ENCODE measurements at places on chromosomes 1 and 21.
A peak's percentile ranks its signal among the peaks of the same experiment; 100 is the strongest.

- peak; percentile 56 for DNase-seq
Measured at GRCh38 chr1:147072482-147073432, 99.5 kb downstream of the PRKAB2 start.

GRCh38 chr21:18705971-18706370 lies 302.4 kb upstream of the TMPRSS15 start:
- DNase-seq = no peak

- peak; percentile 14 for DNase-seq
Measured at GRCh38 chr1:155860970-155861510, 1.7 kb downstream of the SYT11 start.

- DNase-seq = no peak
Measured at GRCh38 chr1:167067904-167068303, 22.3 kb downstream of the GPA33 start.

DNA sequence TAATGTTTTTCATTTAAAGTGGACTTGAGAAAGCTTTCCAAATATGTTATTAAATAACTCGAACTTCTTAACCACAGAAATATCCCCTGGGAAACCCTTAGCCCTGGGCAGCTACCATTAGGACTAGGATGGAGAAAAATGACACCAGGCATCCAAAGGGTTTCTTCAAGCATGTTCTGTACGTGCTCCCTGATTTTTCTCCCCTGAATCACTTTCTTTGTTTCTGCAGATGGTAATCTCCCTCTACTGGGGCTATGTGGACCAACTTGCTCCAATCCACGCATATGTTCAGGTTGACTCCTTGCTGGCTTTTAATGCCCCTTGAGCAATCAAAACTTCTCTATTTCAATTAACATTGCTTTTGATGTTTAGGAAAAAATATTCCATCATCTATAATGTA lies 312.7 kb upstream of the C1orf87 start:
- DNase-seq = no peak

- no peak for DNase-seq
Measured at GRCh38 chr1:221397141-221397540, 344.7 kb downstream of the DUSP10 start.

DNA sequence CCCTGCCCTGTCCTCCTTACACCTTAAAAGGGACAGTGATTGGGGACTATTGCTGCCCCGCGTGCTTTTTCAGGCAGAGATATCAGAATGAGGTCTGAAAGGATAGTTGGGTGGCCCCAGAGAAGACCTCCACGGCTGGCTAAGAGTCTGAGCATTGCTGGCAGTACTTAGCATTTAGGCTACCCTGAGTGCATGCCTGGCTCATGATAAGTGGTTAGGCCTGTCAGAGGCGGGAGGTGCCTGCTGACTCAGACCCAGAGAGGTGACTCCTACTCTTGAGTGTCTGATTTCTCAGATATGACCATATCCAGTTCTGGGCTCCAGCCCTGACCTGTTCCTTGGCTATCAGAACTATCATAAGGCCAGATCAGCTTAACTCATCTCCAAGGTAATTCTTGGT lies 213.7 kb downstream of the PBX1 start:
- DNase-seq = peak; percentile 98

DNA sequence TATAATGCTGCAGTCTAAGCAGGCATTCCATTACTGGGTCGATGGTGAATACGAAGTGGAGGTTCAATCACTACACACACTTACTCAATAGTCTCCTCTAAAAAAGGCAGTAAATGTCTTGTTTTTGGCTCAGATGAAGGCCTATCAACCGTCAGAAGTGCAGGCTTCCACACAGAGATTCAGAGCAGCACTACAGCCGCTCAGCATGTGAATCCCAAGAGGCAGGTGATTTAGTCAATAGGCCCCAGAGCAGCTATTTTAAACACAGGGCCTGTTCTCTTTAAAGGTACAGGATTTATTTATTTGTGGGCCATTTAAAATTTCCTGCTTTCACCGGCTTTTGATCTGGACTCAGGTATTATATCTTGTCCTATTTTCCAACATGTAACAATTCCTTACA lies 293.7 kb downstream of the RGS7 start:
- DNase-seq = no peak

DNA sequence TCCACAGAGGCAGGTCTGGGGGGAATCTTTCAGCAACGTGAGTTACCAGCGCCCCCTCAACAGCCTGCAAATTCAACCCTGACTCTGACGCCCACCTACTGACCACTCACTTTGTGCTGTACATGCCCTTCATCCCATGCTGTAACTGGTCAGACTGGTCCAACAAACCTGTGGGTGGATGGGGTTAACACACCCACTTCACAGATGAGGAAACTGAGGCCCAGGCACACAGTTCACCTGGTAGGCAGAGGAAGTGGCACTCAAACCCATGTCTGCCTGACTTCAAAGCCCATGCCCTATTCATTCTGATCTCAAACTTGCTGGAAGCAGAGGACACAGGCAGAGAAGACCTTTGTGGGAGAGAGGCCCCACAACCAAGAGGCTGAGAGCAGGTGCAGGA lies 172.9 kb downstream of the TRABD2B start:
- DNase-seq = no peak

DNA sequence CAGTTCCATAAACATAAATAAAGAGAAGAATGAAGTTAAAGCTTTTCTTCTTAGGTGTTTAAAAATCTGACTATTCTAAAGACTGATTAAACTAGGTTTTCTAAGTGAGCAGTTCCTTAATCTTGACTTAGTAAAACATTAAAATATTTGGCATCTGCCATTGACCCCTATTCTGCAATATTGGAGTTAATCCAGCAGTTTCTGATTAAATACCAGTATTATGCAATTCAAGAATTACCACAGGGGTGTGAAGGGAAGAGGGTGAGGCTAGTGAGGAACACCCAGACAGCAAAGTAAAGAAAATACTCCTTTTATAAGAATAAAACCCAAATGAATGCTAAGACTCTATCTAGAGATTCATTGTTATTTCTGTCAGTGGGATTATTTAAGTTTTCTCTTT lies 40.9 kb downstream of the CLIC4 start:
- peak; percentile 66 for DNase-seq

DNA sequence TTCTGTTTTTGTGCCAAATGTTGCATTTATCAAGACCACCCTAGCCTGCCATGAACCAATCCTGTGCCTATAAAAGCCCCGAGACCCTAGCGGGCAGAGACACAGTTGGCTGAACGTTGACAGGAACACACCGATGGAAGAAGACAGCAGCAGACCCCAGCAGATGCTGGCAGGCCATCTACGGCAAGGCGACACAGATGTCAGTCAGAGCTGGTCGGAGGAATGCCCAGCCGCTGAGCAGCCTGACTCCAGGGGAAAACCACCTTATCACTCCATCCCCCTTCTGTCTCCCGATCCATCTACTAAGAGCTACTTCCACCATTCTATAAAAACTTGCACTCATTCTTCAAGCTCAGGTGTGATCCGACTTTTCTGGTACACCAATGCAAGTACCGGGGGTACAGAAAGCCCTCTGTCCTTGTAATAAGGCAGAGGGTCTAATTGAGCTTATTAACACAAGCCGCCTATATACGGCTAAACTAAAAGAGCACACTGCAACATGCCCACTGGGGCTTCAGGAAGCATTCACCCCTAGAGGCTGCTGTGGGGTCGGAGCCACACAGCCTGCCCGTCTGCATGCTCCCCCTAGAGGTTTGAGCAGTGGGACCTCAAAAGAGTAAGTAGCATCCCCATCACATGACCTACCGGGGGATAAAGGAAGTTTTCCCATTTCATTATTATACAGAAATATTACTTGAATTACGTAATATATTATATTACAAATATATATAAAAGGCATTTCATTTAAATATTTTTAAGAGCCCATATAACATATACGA lies 1156.3 kb upstream of the B3GALT2 start:
- no peak for DNase-seq

DNA sequence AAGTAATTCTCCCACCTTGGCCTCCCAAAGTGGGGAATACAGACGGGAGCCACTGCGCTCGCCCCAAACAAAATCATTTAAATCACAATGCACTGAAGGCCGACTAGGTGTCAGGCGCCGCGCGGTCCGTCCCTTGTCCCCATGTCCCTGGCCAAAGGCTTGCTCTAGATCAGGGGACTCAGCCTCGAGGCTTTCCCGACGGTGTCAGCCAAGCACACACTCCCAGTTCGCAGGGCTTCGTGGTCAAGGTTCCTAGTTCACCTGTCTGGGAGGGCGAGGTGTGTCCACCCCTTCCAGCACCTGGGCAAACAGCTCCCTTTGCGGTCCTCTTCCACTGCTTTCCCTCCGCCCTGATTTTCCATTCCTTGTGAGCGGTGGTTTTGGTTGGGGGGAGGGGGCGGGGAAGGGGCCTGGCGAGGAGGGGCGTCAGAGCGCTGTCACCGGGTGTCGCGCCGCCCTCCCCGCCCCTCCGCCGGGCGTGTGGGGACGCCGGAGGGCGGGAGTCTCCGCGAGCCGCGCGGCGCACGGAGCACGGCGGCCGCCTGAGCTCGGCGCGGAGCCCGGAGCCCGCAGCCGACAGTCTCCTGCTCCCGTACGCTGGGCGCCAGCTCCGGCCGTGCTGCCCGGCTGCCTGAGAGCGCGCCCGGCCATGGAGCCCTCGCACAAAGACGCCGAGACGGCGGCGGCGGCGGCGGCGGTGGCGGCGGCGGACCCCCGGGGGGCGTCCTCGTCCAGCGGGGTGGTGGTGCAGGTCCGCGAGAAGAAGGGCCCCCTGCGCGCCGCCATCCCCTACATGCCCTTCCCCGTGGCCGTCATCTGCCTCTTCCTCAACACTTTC lies at the start of gene STUM:
STUM (plus strand) TSS at position 509 of the 838 bp plus-strand sequence; CDS start at position 650, 141 bp downstream.
- peak; percentile 72 for DNase-seq

DNA sequence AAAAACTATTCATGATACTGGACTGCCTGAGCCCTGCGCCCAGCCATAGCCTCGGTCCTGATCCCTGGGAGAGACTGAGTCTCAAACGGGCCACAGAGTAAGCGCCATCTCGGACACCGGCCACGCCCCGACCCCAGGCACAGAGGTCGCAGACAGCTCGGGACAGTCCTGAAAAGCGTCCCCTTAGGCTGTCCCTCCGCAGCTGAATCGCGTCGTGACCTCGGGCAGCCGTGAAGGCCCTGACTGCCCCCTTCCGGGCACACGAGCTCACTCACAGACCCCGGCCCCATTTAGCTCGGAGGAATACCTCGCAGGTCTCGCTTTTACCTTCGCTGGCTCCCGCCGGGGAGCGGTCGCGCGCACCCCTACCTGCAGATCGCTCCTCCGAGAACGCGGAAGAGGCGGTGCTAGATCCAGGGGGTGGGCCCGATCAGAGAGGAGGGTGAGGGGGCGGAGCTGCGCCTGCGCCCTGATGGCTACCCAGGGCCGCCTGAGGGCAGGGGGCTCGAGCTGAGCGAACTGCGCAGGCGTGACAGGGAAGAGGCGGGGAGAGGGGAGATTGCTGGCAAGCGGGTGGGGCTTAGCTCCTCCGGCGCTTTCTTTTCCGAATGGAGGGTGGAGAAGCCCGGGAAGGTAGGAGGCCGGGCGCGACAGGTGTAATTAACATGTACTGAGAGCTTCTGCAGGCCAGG lies at the start of gene MKNK1:
MKNK1 (minus strand) TSS at position 411 of the 692 bp plus-strand sequence. CDS start 20,941 bp downstream, outside the sequence.
- peak; percentile 93 for DNase-seq

DNA sequence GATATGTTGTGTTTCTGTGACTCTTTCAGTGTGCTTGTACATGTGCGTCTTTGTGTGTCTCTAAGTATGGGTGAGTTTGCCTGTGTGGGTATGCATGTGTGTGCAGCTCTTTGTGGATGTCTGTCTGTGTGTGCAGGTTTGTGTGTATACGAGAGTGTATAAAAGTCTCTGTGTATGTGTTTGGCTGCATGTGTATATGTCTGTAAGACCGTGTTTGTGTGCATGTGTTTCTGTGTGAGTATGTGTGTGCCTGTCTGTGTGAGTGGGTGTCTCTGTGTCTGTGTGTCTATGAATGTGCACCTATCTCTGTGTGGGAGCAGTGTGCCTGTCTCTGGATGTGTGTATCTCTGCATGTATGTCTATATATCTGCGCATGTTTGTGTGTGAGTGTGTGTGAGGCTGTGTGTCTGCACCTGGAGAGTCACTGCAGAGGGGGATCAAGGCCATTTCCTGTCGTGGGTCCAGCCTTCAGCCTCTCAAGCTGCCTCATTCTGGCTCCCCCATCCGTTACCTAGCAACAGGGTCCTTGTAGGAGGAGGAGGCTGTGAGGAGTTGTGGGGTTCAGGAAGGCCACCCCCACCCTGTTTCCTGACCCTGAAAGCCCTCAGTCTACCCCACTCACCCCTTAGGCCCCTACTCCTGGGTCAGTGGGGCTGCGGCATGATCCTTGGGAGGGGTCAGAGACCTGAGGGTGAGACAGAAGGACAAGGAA lies 10.4 kb downstream of the FGR start:
- DNase-seq = no peak

DNA sequence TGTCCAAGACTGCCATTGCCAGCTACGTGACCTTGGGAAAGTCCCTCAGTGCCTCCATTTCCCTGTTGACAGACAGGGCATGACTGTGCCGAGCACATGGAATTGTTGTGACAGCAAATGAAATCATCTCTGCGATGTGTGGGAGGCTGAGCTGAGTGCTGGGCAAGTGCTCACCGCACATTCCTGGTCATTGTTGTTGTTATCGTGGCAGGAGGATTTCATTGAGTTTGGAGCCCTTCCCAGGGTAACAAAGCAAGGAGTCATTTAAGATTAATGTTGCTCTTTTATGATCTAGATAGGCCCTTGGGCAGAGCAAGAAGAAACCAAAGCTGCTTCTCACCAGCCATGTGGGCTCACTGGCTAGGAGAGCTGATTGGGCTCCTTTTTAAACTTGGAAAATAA lies 39.6 kb upstream of the ITPKB start:
- DNase-seq = peak; percentile 97

- peak; percentile 87 for DNase-seq
Measured at GRCh38 chr1:173405834-173406233, 71.3 kb upstream of the PRDX6 start.

GRCh38 chr1:152020849-152021248 lies 16.0 kb downstream of the S100A11 start:
- no peak for DNase-seq

GRCh38 chr1:109078317-109078716 lies 2.5 kb upstream of the TAF13 start:
- no peak for DNase-seq

DNA sequence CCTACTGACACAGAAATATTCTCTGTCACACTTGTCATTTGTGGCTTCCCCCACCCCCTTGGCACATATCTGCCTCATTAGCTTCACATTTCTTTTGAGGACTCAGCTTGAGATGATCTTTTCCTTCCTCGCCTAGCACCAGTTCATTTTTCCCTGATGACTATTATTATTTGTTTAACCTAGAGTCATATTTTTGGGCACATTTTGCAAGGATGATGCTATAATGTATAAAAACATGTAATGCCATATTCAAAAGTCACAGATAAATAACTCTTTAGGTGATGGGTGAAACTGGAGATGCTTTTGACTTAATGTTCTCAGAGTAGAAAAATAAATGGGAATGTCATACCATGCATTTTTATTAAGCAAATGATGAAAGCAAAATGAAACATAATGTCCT lies 202.7 kb downstream of the BACH1 start:
- DNase-seq = peak; percentile 48

- no peak for DNase-seq
Measured at GRCh38 chr1:9503001-9503675, 36.1 kb upstream of the SLC25A33 start.

Measured in GM23248 (cell line).